SK-N-SH (cell line): ENCODE measurements at places on chromosomes 11 and 22.

DNA sequence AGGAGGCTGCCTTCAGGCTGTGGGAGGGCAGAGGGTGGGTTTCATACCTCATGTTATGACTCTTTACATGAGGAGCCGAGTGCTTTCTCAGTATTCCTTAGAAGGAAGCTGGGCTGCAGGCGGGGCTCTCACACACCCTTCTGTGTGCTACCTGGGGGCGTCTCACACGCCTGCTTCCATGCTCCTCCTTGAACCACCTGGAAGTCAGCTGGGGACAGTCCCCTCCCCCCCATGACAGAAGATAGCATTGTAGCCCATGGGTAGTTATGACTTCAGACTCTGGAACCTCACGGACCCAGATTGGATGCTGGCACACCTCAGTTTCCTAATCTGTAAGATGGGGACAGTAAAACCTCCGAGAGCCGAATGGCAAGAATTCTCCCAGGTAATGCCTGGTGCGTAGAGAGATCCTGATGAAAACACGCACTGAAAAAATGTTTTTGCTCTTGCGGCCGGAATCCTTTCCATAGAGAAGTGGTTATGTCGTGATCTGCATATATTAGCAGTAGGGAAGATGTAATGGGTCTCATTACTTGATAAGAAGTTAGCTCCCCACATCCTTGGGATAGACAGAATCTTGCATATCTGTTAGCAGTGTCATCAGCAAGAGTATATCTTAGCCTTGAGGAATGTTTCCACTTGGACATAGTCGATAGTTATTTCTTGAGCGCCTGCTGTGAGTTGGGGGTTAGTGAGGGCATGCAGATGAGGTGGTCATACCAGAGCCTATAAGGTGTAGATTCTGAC is 4.9 kb downstream of the DAGLA start:
- no peak overlapping the region for H3K4me3 ChIP-seq
- H3K27me3 ChIP-seq, result no peaks in the 10 kb centered on the region
- no peak overlapping the region for H3K27ac ChIP-seq
- DNase-seq, result no peak
- H3K4me1 ChIP-seq, result peaks cover 14% of the 10 kb centered on the region; the same call in 1 of the 2 replicates
- no peaks in the 10 kb centered on the region for H3K36me3 ChIP-seq

- no peak for DNase-seq
- H3K27me3 ChIP-seq, result no peaks in the 10 kb centered on the region
- no peaks in the 10 kb centered on the region for H3K4me1 ChIP-seq
These were observed 266.7 kb upstream of the CTSC start for GRCh38 chr11:88604260-88604659.

DNA sequence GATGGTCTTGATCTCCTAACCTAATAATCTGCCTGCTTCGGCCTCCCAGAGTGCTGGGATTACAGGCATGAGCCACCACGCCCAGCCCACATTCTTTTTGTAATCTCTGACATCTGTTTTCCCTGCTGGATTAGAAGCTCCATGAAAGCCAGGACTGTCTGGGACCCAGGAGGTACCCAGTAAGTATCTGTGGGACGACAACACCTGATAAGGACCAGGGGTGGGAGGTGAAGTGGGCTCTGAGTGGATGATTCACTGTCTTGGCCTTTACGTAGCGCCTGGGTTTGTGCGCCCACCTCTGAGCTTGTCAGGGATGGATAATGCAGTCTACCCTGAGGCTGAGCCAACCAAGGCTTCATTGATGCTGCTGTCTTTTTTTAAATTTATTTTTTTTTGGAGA is 118.8 kb downstream of the ABTB2 start:
- no peak overlapping the region for H3K4me3 ChIP-seq
- peaks cover 15% of the 10 kb centered on the region; the same call in 1 of the 2 replicates for H3K4me1 ChIP-seq
- no peak for DNase-seq

GRCh38 chr11:135023499-135023898 is 611.5 kb upstream of the B3GAT1 start:
- no peak for DNase-seq
- H3K4me3 ChIP-seq, result no peak overlapping the region
- no peaks in the 10 kb centered on the region for H3K36me3 ChIP-seq
- H3K27ac ChIP-seq, result no peak overlapping the region

GRCh38 chr11:8344346-8344745 is 80.7 kb upstream of the LMO1 start:
- no peak for DNase-seq
- H3K36me3 ChIP-seq, result no peaks in the 10 kb centered on the region
- H3K4me1 ChIP-seq, result no peaks in the 10 kb centered on the region
- no peak overlapping the region for H3K27ac ChIP-seq

- no peaks in the 10 kb centered on the region; the same call in 1 of the 2 replicates for H3K27me3 ChIP-seq
- H3K27ac ChIP-seq, result no peak overlapping the region
- H3K4me1 ChIP-seq, result no peaks in the 10 kb centered on the region
- no peak overlapping the region for H3K4me3 ChIP-seq
- no peaks in the 10 kb centered on the region for H3K36me3 ChIP-seq
- no peak for DNase-seq
These were observed 22.6 kb downstream of the PTPN5 start for GRCh38 chr11:18768978-18769377.

GRCh38 chr11:128575174-128575960 is 12.0 kb downstream of the ETS1 start:
- no peaks in the 10 kb centered on the region for H3K36me3 ChIP-seq
- H3K27ac ChIP-seq, result no peak overlapping the region
- no peaks in the 10 kb centered on the region for H3K4me1 ChIP-seq
- H3K4me3 ChIP-seq, result no peak overlapping the region
- no peak for DNase-seq

DNA sequence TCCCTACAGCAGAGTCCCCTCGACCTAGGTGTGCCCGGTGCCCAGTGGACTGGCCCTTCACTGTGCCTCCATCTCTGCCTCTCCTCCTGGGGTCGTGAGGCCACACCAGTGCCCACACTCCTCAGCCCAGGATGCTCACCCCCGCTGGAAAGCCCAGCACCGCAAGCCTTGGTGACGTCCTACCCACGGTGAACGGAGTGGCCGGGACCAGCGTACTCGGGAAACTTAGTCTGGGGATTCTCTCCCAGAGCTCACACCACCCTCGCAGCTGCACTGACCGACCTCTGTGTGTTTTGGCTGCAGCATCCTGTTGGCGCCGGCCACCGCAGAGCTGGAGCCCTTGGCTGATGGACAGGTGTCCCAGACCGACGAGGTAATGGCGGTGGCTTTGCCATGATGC is 35.5 kb upstream of the KRTAP5-7 start:
- no peak overlapping the region for H3K4me3 ChIP-seq
- peaks cover 18% of the 10 kb centered on the region for H3K4me1 ChIP-seq
- DNase-seq, result no peak
- no peak overlapping the region for H3K27ac ChIP-seq
- H3K27me3 ChIP-seq, result no peaks in the 10 kb centered on the region
- peaks cover 8% of the 10 kb centered on the region for H3K36me3 ChIP-seq
